NCI-H748 treated with DMSO at 0.1 percent for 48 hours (cell line): ENCODE measurements at places on chromosomes 1 and 21.
A peak's percentile ranks its signal among the peaks of the same experiment; 100 is the strongest.

GRCh38 chr21:37636152-37636860 lies 269.7 kb downstream of the DYRK1A start:
- DNase-seq = no peak

DNA sequence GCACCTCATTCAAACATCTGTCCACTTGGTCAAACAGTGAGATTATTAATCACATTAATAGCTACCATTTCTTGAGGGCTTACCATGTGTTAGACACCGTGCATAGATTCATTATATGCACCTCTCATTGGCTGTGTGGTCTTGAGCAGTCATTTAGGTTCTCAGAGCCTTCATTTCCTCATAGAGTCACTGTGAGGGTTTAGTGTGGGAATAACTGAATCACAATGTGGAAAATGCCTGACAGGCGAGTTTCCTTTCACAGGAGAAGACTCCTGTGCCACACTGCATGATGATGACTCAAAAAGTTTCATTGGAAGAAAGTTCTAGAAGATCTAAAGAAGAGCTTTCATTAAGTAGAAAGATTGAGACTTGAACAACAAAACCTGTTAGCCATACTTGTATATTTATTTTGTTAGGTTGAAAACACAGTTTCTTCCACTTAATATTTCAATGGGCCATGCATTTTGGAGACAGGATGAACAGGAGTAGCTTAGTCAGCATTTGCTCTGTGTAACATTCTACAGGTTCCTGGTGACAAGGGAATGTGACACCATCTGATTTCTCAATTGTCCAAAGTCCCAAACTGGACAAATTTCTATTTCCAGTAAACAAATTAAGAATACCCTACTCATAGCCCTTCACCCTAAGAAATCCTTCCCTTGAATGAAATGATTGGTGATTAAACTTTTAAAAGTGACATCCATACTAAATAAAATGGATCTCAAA lies 45.7 kb downstream of the FYB2 start:
- no peak for DNase-seq

- DNase-seq = peak; percentile 28
These were observed 8.8 kb upstream of the CTBS start for GRCh38 chr1:84582802-84583587.

DNA sequence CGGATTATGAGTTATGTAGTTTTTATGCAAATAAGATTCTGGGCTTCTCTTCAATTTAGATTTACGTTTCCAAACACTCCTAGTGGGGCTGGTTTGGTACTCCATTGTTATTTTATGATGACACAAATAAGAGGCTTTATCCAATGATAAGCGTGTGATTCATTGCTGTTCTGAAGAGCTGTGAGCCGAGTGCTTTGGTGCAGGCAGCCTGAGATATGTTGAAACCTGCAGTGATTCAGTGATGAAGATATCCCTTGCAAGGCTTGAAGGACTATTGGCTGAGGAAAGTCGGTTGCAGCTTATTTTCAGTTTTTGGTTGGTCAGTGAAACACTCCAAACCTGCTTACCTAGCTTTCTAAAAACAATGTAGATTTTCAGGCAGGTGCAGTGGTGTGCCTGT lies 112.2 kb downstream of the RYR2 start:
- no peak for DNase-seq

DNA sequence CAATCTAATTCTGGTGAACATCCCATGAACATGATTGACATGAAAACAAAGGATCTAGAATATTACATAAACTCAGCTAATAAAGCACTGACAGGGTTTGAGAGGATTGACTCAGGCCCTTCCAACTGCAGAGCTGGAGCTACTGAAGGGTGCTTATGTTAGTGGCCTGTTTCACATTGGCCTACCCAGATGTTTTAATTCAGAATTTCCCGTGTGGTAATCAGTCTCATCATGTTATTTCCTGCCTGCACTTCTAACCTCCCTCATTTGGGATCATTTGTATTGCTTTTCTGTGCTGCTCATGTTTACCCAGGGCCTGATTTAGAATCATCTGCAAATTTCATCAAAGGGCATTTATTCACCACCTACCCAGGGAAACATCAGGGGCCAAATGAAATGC lies 270.3 kb downstream of the PLPP3 start:
- DNase-seq = no peak

- DNase-seq = peak; percentile 76
These were observed 23.3 kb downstream of the CELA3A start for GRCh38 chr1:22024485-22025367.

DNA sequence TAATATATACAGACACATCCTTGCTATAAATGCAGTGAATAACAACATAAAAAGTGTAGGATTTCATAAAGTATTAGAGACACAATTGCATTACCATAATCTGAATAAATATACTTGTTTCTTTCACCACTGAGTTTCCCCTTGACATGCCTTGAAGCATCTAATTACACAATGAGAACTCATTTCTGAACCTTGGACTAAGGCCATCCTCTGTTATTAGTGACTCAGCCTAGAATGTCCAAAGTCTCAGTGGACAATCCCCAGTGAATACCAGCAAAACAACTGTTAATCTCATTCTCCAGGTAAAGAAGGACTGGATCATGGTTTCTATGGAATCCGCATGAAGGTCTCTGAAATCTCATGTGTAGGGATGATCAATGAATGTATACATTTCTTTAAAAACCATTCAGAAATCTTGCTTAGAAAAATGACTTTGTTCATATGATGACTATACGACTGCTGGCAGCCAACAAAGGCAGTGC lies at the start of gene OR2L5:
OR2L5 (plus strand) TSS at position 432 of the 482 bp plus-strand sequence. CDS start 8,288 bp downstream, outside the sequence.
- no peak for DNase-seq

DNA sequence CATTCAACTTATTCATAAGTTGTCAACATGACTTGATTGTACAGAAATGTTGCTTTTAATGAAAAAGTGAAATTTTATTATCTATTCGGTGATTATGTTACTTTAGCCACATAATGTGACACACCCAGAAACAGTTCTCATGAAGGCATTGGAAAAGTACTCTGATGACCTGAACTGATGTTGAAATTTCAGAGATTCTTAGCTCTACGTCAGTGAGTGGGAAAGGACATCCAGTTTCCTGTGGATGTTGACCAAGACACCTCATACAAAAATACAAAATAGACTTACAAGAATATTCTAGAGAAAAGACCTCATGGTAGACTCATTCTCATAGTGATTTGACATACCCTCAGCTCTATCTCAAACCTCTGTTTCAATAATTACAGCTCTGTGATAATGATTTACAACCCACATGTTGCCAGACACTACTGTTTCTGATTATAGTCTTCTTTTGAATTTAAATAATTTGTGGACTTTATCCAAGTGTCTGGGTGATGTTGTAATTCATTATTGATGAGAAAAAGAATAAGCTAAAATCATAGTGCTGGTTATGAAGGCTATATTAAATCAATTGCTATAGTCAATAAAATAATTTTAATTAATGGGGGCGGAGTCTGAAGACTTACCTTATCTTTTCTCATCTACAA lies 37.3 kb downstream of the KCNK2 start:
- DNase-seq = no peak

DNA sequence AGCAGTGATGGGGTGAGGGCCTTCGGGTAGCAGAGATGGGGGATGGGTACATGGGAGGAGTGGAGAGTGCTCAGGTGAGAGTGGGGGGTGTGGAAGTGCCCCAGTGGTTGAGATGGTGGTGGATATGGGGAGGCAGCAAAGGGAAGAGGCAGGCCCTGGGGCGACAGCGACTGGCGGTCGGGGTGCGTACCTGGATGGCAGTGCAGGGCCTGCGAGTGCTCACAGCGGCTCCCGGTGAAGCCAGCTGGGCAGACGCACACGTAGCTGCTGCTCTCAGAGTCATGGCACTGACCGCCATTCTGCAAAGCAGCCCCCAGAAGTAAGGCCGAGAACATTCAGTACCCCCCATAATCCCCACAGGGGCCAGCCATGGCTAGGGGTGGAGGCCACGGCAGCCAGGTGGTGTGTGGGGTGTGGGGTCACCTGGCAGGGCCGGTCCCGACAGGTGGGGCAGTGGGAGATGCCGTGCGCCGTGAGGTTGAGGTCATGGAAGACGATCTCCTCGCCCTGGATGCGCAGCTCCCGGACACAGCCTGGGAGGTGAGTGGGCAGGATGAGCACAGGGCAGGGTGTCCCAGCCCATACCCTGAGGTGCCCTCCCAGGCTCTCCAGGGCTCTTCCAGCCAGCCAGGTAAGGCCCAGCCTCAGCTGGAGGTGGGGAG lies 18.9 kb downstream of the LDLRAD2 start:
- DNase-seq = no peak

DNA sequence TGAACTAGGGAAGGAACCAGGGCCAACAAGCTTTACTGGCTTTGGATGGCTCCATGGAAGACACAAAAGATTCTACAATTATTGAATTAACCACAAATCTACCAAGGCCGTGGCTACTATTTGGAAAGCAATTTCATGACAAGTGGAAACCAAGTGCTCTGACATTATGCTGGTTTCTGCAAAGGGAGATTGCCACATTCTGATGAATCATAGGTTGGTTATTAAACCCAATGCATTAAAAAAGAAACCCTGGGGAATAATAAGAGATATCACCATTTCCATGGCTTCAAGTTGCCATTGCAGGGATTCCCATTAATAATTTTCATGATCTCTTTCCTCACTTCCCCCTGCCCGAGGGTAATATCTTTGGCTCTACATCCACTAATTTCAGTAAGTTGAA lies 359.2 kb upstream of the NCAM2 start:
- no peak for DNase-seq

DNA sequence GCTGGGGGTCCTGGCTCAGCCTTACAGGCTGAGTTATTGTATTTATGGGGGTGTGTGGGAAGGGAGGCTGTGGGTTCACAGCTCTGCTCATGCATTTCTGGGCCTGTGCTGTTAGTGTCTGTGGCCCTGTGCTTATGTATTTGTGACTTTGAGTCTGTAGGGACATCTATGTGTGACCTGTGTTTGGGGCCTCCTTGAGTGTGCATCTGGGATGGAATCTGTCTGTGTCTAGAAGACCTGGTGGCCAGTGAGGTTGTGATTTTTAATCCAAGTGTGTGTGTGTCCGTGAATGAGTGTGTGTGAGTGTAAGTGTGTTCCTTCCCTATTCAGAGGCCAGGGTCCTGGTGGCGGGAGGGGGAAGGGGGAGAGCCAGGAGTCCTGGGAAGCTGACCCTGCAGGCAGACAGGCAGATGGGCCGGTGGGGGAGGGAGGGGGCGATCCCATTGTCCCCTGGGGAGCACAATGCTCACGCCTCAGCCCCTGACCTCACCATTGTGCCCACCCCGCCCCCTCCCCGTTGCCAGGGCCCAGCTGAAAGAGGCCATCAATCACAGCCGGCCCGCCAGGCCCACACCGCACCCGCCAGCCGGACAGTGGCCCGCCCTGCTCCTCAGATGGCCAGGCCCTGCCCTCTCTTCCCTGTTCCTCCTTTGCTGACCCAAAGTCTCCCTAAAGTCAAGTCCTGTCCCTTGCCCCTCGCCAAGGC lies 19.6 kb downstream of the SLC27A3 start:
- no peak for DNase-seq

GRCh38 chr1:111952125-111952657 lies 37.3 kb downstream of the KCND3 start:
- DNase-seq = no peak

- no peak for DNase-seq
These were observed 37.8 kb upstream of the ZNF326 start for GRCh38 chr1:89957107-89957506.

DNA sequence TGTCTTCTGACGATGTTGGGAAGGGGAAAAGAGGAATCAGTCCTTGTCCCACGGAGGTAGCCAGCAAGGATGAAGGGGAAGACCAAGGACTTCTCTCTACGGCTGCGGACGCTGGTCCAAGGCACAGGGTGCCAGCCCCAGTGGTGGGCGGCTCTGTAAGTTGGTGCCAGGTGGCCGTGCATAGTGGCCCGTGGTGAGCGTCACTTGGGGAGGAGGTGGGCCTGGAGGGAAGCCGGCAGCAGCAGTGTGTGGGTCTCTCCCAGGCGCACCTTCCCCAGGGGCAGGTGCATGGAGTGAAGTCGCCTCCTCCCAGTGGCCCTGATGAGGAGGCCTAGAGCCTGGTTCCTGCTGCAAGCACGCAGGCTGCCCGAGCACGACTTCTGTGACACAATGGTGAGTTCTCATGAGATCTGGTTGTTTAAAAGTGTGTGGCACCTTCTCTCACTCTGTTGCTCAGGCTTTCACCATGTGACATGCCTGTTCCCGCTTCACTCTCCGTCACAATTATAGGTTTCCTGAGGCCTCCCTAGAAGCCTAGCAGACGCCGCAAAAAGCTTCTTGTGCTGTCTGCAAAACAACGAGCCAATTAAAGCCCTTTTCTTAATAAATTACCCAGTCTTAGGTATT lies 43.6 kb upstream of the TIAM1 start:
- no peak for DNase-seq

DNA sequence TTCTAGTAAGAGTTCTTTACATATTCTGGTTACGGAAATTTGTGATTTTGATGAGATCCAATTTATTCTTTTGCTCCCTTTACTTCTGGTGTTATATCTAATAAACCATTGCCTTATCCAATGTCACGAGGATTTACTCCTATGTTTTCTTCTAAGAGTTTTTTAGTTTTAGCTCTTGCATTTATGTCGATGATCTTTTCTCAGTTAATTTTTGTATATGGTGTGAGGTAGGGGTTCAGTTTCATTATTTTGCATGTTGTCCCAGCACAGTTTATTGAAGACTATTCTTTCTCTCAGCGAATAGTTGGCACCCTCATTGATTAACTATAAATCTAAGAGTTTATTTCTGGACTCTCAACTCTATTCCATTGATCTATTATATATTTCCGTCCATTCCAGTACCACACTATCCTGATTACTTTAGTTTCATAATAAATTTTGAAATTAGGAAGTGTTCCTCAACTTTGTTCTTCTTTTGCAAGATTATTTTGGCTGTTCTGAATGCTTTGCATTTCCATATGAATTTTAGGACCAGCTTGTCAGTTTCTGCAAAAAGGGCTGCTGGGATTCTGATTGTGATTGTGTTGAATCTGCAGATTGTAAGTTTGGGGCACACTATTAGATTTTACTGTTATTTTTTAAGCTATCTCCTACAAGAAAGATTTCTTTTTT lies 4.0 kb downstream of the KDM1A start:
- no peak for DNase-seq

GRCh38 chr1:185896863-185897262 lies 162.7 kb downstream of the HMCN1 start:
- DNase-seq = no peak

DNA sequence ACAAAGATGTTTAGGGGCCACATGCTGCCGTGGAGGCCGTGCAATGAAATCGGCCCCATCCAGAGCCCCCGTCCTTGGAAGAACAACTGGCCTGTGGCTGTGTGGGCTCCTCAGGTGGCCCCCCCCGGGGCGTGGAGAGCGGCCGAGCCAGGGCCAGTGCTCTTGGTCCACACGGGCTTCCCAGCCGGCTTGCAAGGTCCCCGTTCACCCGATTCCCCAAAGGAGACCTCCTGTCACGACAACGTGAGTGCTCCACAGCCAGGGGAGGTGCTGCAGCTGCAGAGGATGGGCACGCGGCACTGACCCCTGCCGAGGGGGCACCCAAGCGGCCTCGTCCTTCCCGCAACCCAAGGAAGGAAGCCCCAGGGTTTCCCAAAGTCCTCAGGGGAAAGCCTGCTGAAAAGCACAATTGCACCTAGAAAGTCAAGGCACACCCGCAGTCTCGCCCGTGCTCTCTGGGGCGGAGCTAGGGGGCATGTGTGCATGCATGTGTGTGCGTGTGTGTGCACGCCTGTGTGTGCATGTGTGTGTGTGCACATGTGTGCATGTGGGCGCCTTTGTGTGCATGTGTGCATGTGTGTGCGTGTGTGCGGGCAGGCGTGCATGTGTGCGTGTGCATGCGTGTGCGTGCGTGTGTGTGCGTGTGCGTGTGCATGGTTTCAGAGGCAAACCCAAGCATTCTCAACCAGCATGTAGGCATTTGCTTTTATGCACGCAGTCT lies 48.2 kb downstream of the SLX9 start:
- no peak for DNase-seq
